ENCODE measurements at places on chromosomes 6 and 20.

- no peak for DNase-seq
Observed at GRCh38 chr6:71033890-71034289, 77.0 kb upstream of the B3GAT2 start.

DNA sequence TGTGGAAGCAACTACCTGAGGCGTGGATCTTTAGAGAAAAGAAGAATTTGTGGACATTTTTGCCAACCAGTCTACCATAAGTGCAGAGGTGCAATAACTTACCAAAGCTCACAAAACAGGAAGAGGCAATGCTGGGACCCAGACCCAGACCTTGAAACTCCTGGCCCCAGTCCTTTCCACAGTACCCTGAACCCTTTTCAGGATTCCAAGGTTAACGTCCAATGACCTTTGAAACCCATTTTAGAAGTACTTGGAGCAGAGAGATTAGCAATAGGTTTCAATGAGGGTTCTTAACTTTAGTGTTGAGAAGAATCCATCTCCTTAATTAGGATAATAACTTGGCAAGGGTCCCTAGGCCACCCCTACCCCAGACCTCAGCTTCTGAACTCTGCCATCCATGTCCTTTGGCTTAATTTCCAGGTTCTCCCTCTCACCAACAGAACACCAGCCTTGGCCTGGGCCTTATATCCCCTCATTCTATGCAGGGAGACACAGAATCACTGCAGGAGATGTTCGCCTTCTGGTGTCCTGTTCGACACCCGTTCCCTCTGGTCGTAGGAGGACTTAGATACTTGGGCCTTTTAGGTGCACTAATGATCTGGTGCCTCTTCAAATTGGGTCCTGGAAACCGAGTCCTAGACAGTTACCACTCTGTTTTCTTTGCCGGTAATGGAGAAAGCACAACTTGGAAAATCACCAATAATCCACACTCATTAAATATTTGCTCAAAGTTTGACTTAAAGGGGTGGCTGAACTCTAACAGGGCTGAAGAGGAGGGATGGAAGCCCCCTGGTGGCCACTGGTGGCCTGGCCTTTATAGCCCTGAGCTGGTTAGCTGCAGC is 40.6 kb downstream of the ISM1 start:
- DNase-seq, result peak; percentile 37

GRCh38 chr20:12179692-12180091 is 262.0 kb downstream of the BTBD3 start:
- DNase-seq, result no peak

GRCh38 chr6:624979-625378 is 31.9 kb downstream of the HUS1B start:
- no peak for DNase-seq

GRCh38 chr6:65161661-65162060 is 545.4 kb downstream of the EYS start:
- no peak for DNase-seq

- no peak for DNase-seq
Observed at GRCh38 chr20:58571693-58572427, 56.7 kb upstream of the APCDD1L start.

GRCh38 chr6:150631283-150631983 is 31.7 kb downstream of the PLEKHG1 start:
- DNase-seq, result no peak

DNA sequence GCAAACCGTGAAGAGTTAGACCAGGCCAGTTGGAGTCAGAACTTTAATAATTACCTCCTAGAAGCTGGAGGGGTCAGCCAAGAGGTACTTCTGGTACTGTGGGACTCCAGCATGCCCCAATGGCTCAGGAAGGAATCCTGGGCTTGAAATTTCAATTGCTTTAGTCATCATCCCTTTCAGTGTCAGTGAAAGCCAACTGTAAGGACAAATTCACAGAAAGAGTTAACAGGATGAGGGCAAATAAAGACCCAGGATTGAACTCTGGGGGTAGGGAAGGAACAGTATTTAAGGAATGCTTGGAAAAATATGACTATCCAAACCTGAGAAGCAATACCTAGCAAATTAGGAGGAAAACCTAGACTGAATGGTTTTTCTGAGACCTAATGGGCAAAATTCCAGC is 735.1 kb upstream of the MARCKS start:
- DNase-seq, result no peak

DNA sequence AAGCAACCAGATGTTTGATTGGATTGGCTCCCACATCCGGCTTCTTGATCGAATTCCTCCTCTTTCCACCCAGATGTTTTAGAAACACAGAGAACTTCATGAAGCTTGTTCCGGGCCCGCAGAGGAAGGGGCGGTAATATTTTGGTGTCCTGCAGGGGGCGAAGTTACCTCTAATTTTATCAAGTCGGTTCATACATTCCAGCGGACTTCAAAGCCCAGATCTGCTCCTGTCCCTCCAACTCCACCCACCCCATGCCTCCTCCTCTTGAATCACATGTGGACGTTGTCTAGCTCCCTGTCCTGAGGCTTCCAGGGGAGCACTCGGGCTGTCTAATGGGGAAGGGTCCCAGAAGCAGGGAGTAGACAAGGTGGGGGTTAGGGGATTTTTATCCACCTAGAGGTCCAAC is 2.9 kb upstream of the BMP6 start:
- DNase-seq, result peak; percentile 38

DNA sequence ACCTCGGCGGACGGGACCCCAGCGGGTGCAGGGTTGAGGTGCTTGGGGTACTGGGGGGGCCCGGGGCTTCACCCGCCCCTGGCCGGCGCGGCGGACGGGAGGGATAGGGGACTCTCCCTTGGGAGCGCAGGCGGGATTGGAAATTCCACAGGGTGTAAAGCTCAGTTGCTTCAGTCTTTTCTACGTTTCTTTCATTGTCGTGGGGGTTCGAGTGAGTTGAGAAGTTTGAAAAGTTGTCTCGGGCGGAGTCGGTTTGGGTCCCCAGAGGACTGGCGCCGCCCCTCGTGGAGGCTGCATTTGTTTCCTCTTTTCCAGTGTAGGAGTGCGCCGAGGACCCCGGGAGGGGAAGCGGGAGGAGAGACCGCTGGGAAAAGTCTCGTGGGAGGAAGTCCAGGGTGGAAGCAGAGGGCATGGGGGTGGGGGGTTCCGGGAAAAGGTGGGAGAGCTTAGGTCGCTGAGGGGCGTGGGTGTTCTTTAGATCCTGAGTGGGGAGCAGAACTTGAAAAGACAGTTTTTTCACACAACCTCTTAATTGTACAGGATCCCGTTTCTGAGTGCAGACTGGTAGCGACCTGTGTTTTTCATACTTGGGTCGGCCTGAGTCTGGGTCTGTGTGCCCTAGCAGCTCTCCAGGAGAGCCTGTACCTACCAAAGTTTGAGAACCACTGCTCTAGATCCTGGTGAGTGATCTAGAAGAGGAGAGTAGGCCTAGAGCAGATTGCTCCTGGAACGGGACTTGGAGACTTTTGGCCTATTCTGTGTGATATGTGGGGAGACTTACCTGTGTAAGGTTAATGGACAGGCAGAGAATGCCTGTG is 495 bp downstream of the FAM83B start:
- DNase-seq, result no peak

- DNase-seq, result no peak
Observed at GRCh38 chr6:132643547-132643946, 15.4 kb downstream of the TAAR1 start.

- no peak for DNase-seq
Observed at GRCh38 chr6:14132921-14133275, 15.3 kb downstream of the CD83 start.

DNA sequence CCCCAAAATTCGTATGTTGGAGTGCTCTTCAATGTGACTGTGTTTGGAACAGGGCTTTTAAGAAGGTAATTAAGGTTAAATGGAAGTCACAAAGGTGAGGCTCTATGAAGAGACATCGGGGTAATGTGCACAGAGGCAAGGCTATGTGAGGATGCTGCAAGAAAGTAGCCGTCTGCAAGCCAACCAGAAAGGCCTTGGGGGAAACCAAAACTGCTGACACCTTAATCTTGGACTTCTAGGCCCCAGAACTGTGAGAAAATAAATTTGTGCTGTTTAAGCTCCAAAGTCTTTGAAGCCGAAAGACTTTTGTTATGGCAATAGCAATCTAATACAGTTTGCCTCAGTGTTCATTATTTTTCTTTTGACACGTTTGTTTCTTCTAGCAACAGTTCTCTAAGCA is 2.4 kb upstream of the IRAK1BP1 start:
- no peak for DNase-seq

- no peak for DNase-seq
Observed at GRCh38 chr6:131419702-131420101, 153.3 kb upstream of the ARG1 start.

GRCh38 chr20:16158976-16159286 is 414.3 kb downstream of the KIF16B start:
- no peak for DNase-seq

- DNase-seq, result no peak
Observed at GRCh38 chr6:26211963-26212362, 124.7 kb downstream of the HFE start.

- DNase-seq, result no peak
Observed at GRCh38 chr6:157808405-157808950, 14.6 kb upstream of the SNX9 start.

- DNase-seq, result no peak
Observed at GRCh38 chr6:168047841-168048723, 30.9 kb downstream of the FRMD1 start.

- DNase-seq, result no peak
Observed at GRCh38 chr6:78993955-78994354, 84.1 kb downstream of the PHIP start.

DNA sequence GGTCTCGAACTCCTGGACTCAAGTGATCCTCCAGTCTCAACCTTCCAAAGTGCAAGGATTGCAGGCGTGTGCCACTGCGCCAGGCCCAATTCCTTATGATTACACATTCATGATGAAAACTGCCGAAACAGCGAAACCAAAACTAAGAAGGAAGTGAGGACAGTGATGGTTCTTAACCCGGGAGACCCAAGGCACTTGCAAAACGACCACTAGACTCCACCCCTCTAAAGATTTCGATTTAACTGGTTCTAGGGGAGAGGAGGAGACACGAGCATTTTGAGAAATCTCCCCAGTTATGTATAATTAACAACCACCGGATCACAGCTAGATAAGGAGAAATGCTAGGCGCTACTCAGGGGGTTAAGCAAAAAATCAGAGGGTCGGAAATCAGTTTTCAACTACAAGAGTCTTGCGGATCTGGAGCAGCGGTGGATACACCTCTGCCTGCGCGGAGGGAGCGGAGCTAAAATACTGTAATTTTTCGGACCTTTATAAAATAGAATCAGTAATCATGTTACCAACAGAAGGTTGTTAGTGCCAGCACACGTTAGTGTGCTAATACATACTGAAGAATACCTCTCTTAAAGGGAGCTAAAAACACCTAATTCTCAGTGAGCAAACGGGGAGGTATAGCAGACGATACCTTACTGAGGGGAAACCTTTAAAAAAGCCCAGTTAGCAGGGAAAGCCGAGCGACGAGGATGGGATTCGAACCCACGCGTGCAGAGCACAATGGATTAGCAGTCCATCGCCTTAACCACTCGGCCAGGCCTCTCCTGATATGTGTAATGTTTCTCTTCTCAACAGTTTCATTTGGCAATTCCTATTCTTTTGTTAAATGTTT is 60.0 kb upstream of the BTN3A2 start:
- DNase-seq, result peak; percentile 45

GRCh38 chr6:127582777-127583462 is 5.9 kb downstream of the C6orf58 start:
- no peak for DNase-seq

DNA sequence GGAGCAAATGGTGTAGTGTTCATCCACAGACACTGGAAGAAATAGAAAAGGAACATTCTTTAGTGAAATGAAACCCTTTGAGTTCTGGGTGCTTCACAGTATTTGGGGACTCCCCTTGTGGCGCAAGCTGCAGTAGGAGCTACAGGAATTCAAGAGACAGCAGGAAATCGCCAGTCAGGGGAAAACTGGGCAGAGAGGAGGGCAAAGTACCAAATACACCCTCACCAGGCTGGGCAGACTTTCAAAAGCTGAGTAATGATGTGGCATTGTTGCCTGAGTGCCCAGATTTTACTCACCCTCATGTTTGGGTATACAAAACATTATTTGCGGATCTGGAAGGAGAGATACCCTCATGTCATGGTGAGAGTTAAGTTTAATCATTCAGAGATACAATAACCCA is 97.9 kb downstream of the SOD2 start:
- peak; percentile 12 for DNase-seq

GRCh38 chr20:9353180-9353915 is 161.0 kb upstream of the LAMP5 start:
- no peak for DNase-seq

DNA sequence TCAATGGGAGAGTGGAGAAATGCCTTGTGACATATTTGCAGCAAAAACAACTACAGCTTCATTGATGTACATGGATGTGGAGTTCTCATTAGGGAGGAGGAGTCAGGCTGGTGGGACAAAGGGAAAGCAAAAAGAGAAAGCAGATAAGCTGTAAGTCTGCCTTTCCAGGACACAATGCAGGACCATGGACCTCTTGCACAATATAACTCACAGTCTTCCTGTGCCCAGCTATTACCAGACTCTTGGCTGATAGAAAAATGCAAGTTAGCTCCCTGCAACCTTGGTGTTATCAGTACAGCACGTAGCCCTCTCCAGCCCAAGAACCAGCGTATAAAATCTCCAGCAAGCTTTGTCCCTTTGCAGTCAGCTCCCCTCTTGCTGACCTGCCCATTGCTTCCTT is 232.3 kb downstream of the NFATC2 start:
- DNase-seq, result no peak

GRCh38 chr6:81938014-81938856 is 185.8 kb upstream of the TENT5A start:
- DNase-seq, result no peak

DNA sequence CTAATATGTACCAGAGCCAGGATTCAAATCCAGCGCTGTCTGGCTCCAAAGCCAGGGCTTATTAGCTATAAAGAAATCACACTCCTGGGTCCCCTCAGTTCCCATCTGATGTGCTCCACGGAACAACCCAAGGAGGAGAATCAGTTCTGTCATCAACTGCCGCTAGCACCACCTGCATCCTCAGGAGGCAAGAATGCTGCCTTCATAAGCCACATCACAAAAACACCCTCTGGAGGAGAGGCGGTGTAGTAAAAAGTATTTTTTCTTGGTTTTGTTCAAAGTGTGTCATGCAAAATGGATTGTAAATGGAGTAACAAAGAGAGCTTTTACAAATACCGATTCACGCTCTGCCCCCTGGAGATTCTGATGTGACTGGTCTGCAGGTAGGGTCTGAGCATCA is 57.1 kb downstream of the TNFRSF21 start:
- no peak for DNase-seq

- no peak for DNase-seq
Observed at GRCh38 chr6:100620085-100620840, 155.5 kb upstream of the SIM1 start.

DNA sequence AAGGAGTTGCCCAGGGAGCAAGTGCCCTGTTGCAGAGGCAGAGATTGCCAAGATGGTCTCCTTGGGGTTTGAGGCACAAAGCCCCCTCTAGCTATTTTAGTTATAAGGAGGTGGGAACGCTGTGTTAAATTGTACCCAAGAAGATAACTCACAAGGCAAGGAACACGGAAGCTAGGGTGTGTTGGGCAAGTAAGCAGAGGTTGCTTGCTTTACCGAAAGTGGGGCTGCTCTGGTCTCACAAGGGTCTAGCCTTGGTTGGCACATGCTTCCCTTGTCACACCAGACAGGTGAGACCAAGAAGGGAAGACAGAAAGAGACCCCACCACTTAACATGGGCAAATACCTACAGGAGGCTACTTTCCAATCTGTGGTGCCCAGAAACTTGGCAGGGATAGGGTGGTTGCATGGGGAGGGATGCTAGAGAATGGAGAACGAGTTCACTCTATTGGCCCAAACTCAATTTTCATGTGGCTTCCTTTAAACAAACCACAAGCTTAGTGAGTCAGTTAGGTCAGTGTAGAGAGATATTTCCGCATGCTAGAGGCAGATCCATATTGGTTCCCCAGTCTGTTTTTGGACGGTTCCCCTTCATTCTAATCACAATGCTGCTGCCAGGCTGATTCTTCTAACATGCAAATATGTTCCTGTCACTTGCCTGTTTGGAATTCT is 42.4 kb downstream of the PLAGL1 start:
- no peak for DNase-seq

Measured in hypothalamus (tissue), 51 donors.